ENCODE measurements at places on chromosomes 6 and 20. TPM values are rescaled to one million over a fixed set of nuclear protein-coding genes. Genes with fewer than 3 reads are reported as not detected.

The CST2 gene
- not detected for total RNA-seq

The STMND1 gene
- total RNA-seq: 2.8 TPM

The TPMT gene
- total RNA-seq: 52.5 TPM

The CST5 gene
- not detected for total RNA-seq

The VGLL2 gene
- not detected for total RNA-seq

The GFOD1 gene
- 6.9 TPM for total RNA-seq

The GABRR1 gene
- 0.21 TPM for total RNA-seq

The BPIFB1 gene
- 0.20 TPM for total RNA-seq

The RBPJL gene
- total RNA-seq: not detected

The EPHA7 gene
- total RNA-seq: 4.4 TPM

The PNPLA1 gene
- total RNA-seq: 0.35 TPM

The GPX5 gene
- 0.17 TPM for total RNA-seq

The LGSN gene
- total RNA-seq: 13.2 TPM

The VSTM2L gene
- 1.5 TPM for total RNA-seq

The IMPG1 gene
- total RNA-seq: not detected

The HUS1B gene
- 0.64 TPM for total RNA-seq

The NMBR gene
- not detected for total RNA-seq

The OPRL1 gene
- 0.25 TPM for total RNA-seq

The BPI gene
- not detected for total RNA-seq

The SUMO4 gene
- 1.5 TPM for total RNA-seq

The PAK5 gene
- 0.07 TPM for total RNA-seq

The RAET1L gene
- total RNA-seq: 3.2 TPM

The EFCAB8 gene
- 0.72 TPM for total RNA-seq

The ACTL10 gene
- 8.0 TPM for total RNA-seq
